Activated CD4-positive, CD25-positive, alpha-beta regulatory T cell treated with anti-CD3 and anti-CD28 coated beads, Interleukin-2, amount 50 U/mL, for 24 hours (primary cell): ENCODE measurements at places on chromosomes 1 and 21.

DNA sequence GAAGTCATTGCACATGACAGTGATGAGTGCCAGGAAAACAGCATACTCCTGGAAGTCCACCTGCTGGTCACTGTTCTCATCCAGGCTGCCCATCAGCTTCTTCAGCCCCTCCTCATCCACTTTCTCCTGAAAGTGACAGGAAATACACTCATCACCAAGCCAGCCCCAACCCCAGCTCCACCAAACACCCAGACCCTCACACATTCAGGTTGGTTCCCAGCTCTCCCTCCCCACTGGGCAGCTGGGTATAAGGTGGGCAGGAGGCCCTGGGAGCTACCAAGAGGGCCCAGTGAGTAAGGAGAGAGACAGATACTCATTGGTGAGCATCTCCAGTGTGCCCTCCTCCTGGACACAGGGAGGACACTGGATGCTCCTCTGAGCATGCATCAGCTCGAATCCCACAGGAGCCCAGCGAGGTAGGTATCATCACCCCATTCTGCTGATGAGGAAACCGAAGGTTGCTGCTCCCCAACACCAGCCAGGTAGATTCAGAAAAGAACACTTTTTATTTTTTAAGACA, 4.1 kb downstream of the S100A2 start:
- no peak for ATAC-seq

DNA sequence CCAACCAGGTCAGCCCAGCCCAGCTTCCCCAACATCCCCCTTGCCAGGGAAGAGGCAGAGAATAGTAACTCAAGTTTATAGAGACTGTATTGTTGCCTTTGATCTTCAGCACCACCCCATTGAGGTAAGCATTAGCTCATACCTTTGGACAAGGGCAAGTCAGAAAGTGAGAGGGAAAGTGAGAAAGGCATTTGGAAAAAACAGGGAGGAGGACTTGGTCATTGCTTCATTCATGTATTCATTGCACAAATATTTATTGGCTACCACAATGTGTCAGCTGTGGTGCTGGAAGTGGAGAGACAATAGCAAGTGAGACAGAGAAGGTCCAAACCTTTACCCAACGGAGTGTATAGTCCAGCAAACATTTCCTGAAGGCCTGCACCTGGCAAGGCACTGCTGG, 561.2 kb downstream of the KIF26B start:
- ATAC-seq, result no peak

DNA sequence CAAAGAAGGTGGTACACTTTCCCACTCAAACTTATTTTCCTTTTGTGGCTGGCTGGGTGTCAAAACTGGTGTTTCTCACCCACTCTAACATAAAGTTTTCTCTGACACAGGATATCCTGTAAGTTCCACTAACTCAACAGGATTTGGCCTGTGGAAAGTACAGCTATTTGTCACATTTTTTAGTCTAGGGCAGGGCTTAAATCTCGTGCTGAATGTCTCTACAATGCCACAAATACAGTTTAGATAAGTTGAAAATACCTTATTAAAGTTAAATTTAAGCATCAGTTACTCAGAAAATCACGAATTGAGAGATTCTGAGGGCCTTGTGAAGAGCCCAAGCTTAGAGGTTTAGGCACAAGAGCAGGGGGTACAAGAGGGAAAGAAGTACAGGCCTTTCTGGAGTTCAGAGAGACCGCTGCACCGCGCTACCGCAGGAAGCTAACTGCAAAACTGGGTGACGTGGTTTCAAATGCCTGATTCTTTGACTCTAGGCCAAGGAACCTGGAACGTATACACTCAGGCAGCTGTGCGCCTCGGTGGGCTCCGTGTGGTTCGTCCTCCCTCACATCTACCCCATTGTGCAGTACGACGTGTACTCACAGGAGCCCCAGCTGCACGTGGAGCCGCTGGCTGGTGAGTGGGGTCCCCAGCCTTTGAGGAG, 23.4 kb upstream of the PWP2 start:
- ATAC-seq, result peak; percentile 81

- no peak for ATAC-seq
Observed at GRCh38 chr1:8232036-8232757, 85.7 kb upstream of the SLC45A1 start.

- ATAC-seq, result no peak
Observed at GRCh38 chr1:169941982-169942830, 48.5 kb upstream of the SCYL3 start.

DNA sequence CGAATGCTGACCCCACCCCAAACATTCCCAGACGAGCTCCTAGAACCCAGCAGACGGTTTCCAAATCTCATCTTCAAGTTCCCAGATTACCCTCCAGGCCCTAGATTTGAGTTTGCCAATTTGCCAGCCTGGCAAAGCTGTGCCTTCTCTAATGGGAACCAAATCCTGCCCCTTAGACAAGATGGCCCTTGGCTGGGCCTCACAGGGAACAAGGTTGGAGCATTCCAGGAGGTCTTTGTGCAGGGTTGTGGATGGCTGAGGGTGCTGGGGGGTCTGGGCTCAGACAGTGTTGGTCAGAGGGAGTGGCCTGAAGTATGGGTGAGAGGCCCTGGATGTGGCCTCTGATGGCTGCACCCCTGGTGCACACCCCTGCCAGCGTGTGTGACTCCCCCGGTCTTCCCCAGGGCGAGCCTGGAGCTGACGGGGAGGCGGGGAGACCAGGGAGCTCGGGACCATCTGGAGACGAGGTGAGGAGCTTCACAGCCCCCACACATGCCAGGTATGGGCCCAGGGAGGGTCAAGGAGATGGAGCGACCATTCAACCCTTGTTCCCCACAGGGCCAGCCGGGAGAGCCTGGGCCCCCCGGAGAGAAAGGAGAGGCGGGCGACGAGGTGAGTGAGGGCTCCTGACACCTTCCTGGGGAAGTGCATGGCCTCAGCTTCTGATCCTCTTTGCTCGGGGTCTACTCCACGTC, 10.2 kb downstream of the COL6A1 start:
- no peak for ATAC-seq
